SK-N-MC (cell line): ENCODE measurements at places on chromosomes 1 and 21.

DNA sequence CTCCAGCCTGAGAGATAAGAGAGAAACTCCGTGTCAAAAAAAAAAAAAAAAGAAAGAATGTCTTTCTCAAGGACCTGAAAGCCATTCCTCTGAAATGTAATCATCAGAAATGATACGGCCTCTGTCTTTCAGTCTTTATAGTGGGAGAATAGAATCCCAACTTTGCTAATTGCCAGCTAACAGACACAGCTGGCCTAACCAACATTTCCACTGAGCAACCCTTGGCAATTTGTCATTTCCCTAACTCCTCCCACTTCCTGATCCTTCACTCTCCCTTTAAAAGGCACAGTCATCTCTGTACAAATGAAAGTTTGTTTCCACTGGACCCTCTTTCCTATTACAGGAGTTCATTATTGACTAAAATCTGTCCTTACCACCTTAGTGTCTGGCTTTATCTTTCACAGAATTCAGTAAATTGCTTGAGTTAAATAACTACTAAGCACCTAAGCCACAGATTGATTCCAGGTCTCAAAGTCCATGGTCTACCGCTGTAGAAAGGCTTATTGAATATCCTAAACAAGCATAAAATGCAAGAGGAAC is 4.3 kb upstream of the CBR1 start:
- DNase-seq: no peak

- DNase-seq: no peak
These were observed 82.5 kb upstream of the DPH5 start for GRCh38 chr1:101108111-101108500.

DNA sequence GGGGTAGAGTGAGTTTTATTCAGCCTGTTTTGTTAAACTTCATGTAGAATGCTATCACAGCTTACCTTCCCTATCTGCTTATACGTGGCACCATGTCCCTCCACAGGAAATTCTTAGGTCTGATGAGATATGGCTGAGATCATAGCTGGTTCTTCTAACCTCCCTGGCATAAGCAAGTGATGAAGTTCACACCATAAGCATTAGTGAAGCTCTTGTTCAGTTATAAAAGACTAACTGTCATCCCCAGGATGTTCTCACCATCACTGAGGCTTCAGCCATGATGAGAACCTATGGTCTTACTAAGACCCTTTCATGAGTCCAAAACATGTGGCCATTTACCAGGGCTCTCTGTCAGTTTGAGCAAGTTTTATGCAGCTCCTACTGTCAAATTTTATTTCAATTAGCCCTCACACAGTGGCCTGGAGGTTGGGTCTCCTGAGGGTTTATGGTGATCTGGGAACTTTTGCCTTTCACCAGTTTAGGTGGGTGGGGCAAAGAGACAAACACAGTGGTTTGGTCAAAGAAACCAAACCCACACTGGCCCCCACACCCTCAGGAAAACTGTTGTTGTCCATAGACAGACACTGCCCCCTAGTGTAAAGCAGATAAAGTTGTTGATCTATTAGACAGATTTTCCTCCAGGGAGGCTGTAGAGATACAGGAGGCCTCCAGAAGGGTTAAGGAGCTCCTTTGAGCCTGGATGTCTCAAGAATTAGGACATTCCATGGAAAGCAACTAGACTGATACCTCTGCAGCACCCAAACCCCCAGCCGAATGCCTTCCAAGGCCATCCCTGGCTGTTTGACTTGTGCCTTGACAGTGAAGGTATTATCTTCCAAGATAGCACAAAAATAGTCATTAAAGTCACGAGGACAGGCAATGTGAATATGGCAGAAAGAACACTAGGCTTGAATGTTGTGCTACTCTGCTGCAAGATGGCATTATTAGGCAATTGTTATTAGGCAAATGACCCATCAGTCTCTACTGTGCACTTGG is 5.0 kb downstream of the SLC22A15 start:
- no peak for DNase-seq

DNA sequence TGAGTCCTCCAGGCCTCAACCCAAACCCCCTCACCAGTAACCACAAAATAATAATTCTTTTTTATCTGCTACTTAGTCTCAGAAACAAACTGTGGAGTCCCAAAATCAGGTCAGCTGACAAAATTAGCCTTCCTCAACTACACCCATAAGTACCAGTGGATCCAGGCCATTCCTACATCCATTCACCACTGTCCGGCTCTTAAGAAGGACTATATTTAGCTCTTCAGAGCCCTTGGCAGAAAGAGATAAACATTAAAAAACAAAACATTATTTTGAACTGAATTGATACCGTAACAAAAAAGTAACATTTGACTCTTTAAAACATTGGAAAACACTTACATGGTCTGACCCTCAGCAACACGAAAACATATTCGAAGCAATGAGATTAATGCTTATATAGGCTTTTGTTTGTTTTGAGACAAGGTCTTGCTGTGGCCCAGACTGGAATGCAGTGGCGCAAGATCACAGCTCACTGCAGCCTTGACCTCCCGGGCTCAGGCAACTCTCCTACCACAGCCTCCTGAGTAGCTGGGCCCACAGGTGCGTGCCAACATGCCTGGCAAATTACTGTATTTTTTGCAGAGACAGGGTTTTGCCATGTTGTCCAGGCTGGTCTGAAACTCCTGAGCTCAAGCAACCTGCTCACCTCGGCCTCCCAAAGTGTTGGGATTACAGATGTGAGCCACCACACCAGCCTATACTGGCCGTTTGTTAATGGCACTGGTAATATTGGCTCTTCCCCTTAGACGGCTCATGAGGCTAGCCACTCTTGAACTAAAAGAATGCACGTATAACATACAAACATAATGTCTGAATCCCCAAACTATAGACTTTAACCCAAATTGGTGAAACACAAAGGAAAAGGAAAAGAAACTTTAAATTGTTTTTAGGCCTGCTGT is 330.7 kb downstream of the SMYD3 start:
- DNase-seq: no peak

DNA sequence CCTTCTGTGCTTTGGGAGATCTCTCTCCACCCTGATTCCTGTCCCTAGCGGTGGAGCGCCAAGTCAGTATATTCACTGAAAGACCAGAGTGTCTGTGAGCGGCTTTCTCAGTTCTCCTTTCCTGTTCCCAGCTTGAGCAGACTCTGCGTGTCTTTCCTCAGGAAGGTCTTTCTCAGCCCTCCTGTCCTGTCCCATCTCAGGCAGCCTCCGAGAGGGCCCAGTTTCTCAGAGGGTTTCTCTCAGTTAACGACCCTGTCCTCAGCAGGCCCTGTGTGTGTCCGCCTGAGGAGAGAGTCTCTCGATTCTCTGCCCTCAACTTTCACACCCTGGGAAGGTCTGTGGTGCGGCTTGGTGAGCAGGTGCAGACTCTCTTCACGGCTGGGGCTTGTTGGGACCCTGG is 34.0 kb upstream of the CHIT1 start:
- DNase-seq: no peak

DNA sequence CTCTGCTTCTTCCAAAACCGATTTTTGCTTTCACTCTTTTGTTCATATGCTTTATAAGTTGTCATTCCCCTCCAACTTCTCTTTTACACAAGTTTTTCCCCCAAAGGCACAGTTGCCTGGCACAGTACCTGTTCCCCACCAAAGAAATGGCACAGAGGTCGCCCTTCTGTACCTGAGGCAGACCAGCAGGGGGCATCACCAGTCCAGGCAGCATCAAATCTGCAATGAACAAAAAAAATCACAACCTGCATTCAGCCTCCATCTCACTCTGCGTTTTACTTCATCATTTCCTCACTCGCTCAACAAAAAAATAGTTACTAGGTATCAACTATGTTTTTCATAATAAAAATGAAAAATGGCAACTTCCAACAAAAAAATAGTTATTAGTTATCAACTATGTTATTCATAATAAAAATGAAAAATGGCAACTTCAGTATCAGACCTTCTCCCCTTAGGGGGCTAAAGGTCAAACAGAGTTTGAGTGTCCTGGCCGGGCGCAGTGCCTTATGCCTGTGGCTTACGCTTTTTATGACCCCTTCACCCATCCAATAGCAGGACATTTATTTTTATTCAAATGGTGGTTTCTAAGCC is 4.1 kb downstream of the EIF2D start:
- no peak for DNase-seq

DNA sequence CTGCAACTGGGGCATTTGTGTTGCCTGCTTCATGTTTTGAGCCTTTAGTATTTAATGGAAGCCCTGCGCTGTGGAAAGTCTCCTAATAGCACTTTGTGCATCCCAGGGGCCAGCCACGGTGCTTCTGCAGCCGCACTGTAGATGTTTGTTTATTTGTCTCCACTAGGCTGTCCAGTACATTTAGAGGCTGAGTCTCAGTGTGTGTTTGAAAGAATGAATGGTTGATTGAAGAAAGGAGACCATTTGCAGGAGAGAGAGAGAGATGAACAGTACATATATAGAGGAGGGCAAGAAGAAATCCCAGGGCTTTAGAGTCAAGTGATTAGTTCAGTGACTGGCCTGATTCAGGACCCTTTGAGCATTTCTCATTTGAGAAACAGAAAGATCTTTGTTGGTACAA is 33.9 kb downstream of the MPZL1 start:
- no peak for DNase-seq

DNA sequence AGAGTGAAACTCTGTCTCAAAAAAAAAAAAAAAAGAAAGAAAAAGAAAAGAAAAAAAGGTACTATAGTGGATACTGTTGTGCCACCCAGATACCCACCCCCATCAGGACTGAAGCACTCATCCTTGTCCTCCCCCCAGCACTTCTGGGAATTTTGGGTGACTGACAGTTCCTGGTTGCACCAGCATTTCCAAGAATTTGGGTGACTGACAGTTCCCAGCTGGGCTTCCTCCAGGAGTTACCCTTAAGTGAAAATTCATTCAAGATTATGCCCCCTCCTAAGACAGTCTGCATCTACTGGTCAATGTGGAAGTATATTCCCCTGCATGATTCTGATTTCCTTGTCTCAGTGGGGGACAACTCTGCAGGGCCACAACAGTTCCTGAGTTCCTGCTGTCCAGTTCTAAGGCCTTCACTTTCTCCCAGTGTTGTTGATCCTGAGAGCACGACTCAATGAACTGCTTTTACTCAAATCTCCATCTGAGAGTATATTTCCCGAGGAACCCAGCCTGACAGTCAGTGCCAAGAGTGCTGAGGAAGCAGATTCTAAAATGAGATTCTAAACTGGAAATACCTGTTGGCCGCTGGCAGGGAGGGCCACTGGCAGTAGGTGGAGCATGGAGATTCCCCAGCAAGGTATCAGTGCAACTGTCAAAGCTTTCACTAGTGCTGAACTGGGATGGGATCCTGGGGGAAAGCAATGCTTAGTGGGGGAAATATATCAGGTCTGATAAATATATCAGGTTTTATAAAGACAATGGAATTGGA is 18.5 kb downstream of the RIIAD1 start:
- no peak for DNase-seq

DNA sequence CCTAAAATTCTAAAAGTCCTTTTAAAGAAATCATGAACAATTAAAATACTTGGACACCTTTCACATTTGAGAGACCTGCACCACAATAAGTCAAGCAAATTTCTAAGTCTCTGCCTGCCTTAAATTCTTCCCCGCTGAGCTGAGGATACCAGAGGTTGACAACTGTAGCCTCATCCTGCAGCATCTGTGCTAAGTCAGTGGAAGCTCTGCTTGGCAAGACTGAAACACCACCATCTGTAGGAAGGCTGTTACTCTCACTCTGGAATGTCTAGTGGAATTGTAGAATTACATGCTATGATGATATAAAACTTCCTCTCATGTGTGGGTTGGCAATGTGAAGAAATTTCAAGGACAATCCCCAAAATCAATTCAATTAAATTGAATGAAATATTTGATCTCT is 1756.5 kb downstream of the NCAM2 start:
- no peak for DNase-seq

GRCh38 chr1:208031316-208031931 is 120.5 kb upstream of the CD34 start:
- DNase-seq: no peak

DNA sequence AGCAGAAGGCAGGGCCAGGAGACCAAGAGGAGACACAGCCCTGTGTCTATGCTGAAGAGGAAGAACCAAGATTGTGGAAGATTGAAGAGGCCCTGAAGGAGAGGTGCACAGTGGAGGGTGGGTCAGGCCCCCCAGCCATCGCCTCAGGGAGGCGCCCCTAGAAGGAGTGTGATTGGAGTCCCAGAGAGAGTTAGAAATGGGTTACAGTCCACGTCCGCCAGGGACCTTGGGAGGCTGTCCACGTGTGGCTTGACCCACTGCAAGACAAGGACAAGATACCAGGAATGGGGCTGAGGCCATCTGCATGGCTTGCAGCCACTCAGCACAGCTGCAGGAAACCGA is 375.1 kb downstream of the NPHP4 start:
- no peak for DNase-seq

DNA sequence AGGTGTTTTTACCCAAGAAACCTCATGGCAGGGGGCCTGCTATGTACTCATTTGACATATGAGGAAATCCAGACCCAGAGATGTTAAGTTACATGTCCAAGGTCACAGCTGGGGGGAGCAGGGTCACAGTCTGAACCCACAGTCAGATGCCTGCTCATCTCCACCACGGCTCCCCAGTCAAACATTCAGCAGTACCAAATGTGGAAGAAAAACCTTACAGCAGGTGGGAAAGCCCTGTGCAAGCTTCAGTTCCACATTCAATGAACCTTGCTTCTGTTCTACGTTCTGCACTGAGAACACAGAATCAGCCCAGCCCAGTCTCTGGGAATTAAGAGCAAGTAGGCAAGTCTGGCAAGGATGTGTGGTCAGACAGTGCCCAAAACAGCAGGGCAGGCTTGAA is 35.2 kb downstream of the LRP8 start:
- no peak for DNase-seq
